ENCODE measurements at places on chromosomes 1 and 21.

DNA sequence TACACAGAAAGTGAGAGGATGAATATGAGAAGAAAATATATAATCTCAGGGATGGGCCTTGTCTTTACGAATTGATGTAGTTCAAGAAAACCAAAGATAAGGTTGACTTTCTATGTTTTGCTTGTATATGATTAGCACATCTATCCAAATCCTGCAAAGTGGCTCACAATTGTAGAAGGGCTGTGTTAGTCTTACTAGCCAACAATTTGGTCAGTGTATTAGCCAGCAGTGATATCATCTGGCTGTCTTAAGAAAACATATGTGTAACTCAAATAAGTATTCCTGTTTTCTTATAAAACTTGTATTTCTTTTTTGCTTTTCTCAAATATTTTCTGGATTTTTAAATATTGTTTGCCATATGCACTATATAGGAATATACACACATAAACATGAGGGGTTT, 5.5 kb downstream of the SDCCAG8 start:
- DNase-seq, result no peak

- DNase-seq, result no peak
These were observed 1.1 kb upstream of the RAP1GAP start for GRCh38 chr1:21670059-21670881.

DNA sequence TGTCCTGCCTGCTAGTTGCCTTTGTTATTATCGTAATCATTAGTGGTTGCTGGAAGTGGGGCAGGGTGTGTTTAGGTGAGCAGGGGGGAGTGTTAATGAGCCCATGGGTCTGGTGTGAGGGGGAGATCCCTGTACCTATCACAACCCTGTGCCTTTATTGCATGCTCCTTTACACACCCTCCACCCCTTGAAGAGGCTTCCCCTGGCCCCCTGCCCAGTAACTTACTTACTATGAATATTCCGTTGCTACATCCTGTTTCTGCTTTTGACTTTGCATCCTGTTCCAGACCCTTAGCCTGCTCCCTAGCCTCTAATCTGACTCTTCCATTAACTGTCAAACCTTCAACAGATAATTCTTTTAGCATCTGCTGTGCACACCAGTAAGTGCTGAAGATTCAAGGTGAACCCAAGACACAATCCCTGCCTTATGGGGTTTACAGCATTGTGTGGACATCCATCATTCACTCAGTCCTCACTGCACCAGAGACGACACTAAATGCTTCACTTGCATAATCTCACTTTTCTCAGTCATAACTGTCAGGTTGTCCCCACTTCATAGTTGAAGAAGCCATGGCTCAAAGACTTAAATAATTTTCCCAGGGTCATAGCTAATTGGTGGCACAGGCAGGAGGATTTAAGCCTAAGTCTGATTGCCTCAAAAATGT, 47.9 kb downstream of the CDC7 start:
- no peak for DNase-seq

DNA sequence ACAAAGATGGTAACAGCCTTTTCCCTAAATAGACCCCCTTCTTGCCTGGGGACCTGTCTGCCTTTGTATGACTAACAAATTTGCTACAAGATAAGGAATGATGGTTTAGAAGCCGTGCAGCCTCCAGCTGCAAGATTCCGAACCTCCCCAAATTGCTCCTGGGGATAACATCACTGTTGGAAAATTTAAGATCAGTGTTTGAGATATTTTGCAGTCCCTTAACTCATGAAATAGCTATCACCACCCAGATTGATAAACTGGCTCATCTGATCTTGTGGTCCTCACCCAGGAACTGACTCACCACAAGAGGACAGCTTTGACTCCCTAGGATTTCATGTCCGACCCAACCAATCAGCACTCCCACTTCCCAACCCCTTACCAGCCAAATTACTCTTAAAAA, 254.7 kb downstream of the USH2A start:
- DNase-seq, result no peak

- no peak for DNase-seq
These were observed at the start of gene MAB21L3 for GRCh38 chr1:116110567-116111523. TSS of gene MAB21L3 (plus strand) at chr1:116111399. CDS start at chr1:116112616, 1,217 bp downstream.

DNA sequence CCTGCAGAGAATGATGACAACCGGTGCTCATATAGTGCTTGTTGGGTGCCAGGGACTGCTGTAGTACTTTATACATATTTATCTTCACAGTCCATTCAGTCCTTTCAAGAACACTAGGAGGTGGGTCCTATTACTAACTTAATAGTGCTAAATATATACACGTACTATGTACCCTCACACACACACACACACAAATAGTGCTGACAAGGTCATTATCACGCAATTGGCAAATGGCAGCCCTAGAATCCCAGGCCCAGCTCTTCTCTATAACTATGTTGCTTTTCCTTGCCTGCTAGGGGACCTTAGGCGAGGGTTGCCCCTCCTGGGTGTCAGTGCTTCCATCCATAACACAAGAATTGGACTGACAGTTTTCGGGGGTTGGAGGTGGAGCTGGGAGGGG, 33.5 kb downstream of the TNFRSF8 start:
- no peak for DNase-seq

- DNase-seq, result no peak
These were observed 48.9 kb downstream of the CD247 start for GRCh38 chr1:167469280-167469965.

GRCh38 chr1:178267646-178268094, 173.8 kb downstream of the RASAL2 start:
- DNase-seq, result no peak

DNA sequence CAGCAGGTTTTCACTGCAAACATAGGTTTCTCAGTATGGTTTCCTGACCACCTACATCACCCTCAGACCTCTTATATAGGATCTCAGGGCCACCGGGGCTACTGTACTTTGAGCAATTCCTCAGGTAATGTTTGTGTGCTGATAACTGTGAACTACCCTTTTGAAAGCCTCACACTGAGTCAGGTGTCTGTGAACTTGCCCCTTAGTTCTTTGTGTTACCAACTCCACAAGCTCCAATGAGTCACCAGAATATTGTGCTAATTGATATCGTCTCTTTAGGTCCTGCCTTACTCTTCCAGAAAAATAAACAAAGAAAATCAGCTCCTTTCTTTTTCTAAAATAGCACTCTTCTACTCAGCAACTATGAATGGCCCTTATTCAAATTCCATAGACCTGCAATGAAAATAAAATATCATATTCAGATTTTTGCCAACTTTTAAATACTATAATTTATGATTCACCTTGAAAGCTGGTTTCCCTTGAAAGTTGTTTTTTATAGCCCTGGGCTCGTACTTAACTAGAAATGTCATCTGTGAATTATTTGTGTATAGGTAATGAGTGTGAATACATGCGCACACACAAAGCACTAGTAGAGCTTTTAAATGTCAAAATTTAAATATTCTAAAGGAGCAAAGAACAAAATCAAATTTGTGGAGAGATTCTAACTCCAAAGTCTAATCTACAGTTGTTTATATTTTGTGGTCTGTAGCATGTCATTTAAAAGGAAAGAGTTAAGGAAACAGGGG, 88.1 kb upstream of the WARS2 start:
- DNase-seq, result no peak

GRCh38 chr1:101314244-101314643, 77.4 kb downstream of the S1PR1 start:
- no peak for DNase-seq

DNA sequence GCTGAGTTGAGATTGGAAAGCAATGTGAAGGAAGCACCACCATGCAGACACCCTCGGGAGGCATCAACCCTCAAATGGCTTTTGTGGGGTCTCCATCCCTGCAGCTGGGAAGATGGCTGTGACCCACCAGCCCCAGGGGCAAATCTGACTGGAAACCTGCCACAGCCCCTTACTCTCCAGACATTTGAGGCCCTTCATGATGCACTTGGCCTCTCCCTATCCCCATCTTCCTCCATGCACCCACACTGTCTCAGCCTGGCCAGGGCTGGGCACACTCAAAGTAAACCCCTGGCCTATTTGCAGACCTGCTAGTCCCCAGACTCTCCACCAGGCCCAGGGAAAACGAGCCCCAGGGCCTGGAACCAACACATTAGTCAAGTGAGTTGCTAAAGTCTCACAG, 205.2 kb downstream of the MATN1 start:
- no peak for DNase-seq

GRCh38 chr21:45555251-45555556, 13.0 kb upstream of the SLC19A1 start:
- no peak for DNase-seq

DNA sequence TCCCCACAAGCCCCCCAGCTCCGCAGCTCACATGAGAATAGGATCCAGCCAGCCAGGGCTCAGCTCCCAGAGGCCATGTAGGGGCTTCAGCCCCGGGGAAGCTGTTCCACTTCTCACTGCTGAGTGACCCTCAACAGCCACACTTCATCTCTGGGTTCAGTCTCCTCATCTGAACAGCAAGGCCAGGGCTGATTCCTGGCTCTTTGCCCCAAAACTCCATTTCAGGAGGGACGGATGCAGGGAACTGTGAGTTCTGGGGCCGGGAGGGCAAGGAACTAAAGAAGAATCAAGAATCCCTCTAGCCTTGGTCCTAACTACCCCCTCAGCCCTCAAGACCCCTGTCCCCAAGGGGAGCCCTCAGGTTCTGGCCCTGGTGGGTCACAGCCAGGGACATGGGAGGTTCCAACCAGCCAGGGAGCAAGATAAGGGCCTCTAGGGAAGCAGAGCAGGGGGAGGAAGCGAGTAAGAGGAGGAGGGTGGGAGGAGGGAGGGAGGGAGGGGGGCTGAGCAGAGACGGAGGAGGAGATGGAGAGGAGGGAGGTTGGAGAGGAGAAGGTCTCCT, 13.1 kb downstream of the SDC3 start:
- no peak for DNase-seq

DNA sequence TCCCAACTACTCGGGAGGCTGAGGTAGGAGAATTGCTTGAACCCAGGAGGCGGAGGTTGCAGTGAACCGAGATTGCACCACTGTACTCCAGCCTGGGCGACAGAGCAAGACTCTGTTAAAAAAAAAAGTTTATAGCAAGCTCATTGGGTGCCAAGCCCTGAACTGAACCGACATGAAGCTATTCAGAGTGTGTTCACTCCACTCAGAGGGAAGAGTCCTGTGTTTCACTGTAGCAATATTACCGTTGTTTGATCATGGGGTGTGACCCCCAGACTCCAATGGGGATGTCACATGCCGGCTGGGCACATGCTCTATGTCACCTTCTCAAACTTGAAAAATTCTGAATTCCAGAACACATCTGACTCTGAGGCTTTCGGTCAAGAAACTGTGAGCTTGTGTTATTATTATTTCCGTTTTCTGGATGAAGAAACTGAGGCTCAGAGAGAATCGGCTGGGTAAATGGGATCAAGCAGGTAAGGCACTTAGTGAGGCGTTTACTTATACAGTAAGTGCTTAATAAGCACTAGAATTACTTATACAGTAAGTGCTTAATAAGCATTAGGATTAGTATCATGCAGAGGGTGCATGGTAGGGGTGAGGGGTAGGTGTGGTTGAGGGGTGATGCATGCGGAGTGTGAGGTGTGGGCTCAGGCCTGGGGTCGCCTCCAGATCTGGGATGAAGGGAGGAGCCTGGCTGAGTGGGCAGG, 36.2 kb downstream of the HSPG2 start:
- DNase-seq, result no peak

DNA sequence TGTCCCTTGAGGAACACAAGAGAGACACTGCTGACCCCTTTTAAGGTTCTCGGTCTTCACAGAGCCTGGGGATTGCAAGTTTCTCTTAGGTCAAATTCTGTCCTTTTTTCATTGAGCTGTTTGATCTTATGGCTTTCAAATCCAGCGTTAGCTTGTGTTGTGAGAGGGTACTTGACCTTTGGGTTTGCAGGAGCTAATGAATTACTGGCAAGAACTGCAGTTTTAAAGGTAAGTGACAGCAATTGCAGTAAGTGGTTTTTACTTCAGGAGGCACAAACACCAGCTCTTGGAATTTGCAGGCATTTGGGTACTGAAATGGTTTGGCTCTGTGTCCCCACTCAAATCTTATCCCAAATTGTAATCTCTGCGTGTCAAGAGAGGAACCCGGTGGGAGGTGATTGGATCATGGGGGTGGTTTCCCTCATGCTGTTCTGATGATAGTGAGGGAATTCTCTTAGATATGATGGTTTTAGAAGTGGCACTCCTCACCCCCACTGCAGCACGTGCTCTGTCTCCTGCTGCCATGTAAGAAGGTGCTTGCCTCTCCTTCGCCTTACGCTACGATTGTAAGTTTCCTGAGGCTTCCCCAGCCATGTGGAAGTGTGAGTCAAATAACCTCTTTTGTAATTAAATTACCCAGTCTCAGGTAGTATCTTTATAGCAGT, 134.5 kb upstream of the LYPLAL1 start:
- no peak for DNase-seq

DNA sequence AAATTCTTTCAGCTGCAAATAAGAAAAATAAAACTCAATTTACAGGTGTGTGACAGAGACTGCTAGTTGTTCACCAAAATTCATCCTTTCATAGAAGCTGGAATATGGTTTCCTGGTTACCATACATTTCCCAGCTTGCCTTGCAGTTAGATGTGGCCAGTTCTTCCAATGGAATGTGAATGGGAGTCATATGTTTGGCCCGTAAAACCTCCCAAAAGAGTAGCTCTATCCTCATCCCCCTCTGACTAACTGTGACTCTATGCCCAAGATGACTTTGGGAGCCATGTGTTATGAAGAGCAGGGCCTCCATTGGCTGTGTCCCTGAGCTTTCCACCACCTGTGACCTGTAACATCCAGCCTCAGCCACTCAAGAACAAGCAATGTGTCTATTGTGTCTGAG, 90.6 kb upstream of the NGF start:
- DNase-seq, result no peak

DNA sequence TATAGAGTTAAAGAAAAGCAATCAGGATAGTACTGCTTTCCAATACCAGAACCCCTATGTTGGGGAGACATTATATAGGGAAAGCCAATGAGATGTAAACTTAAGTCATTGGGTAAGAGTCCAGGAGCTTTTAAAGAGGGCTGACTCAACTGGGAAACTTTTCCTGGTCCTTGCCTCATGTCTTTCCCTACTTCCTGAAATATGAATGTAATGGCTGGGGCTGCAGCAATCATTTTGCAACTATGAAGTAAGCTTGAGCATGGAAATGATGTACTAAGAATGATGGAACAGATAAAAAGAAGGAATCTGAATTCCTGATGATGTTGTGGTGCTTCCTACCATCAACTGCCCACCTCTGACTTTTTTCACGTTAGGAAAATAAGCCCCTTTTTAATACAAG, 55.7 kb downstream of the WDR3 start:
- no peak for DNase-seq

- DNase-seq, result no peak
These were observed 150.3 kb downstream of the EDEM3 start for GRCh38 chr1:184604152-184604900.

GRCh38 chr1:9155879-9156278, 27.0 kb upstream of the GPR157 start:
- DNase-seq, result no peak

- no peak for DNase-seq
These were observed 19.0 kb downstream of the CDC42 start for GRCh38 chr1:22071511-22071910.

GRCh38 chr1:200179126-200179780, 151.7 kb downstream of the NR5A2 start:
- no peak for DNase-seq

GRCh38 chr1:185680453-185680852, 53.7 kb upstream of the HMCN1 start:
- no peak for DNase-seq
